ENCODE measurements at places on chromosomes 4 and X.
A peak's percentile ranks its signal among the peaks of the same experiment; 100 is the strongest.

GRCh38 chrX:153708415-153708814 lies 15.8 kb downstream of the BCAP31 start:
- no peak for DNase-seq

GRCh38 chrX:3638280-3638873 lies 75.1 kb downstream of the PRKX start:
- DNase-seq: no peak

GRCh38 chr4:180380733-180381132 lies 1862.5 kb upstream of the TENM3 start:
- no peak for DNase-seq

- peak; percentile 4 for DNase-seq
Measured at GRCh38 chrX:78931814-78932213, 13.4 kb upstream of the P2RY10 start.

DNA sequence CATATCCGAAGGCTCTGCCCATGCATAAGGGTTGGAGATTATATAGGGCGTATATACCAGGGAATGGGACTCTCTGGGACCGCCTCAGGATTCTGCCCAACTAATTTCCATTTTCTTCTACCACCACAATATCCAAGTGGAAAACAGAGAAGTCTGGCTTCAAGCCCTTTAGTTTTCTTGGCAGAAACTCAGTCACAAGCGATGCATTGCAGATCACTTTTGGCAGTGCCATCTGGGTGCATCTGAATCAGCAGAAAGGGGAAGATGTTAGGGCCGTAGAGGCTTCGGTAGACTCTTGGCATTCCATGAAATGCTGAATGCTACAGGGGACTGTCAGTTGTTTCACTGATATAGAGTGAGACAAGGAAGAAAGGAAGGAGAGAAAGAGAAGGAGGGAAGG lies 94.1 kb upstream of the FAM9B start:
- DNase-seq: no peak

DNA sequence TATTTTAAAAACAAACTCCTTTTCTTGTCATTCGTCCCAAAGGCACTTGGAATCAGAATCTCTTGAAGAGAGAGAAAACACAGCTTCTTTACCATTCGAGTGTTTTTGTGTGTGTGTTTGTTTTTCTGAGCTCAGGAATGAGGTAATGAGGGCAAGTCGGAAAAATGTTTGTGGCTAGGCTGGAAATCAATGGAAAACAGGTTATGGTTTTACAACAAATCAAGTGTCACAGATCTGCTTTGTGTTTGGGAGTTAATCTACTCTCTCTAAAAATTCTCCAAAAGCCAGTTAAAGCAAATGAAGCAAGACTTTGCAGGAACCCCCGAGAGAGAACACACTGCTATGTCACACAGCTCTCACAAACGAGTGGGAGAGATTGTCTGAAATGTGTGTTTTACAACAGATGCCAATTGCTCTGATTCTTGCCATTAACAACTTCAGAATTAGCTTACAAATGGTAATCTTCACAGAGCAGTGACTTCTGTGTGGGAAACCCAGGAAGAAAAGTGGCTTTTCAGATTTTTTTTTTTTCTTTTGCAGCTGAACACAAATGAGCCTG lies 264.1 kb downstream of the CBLL2 start:
- no peak for DNase-seq

DNA sequence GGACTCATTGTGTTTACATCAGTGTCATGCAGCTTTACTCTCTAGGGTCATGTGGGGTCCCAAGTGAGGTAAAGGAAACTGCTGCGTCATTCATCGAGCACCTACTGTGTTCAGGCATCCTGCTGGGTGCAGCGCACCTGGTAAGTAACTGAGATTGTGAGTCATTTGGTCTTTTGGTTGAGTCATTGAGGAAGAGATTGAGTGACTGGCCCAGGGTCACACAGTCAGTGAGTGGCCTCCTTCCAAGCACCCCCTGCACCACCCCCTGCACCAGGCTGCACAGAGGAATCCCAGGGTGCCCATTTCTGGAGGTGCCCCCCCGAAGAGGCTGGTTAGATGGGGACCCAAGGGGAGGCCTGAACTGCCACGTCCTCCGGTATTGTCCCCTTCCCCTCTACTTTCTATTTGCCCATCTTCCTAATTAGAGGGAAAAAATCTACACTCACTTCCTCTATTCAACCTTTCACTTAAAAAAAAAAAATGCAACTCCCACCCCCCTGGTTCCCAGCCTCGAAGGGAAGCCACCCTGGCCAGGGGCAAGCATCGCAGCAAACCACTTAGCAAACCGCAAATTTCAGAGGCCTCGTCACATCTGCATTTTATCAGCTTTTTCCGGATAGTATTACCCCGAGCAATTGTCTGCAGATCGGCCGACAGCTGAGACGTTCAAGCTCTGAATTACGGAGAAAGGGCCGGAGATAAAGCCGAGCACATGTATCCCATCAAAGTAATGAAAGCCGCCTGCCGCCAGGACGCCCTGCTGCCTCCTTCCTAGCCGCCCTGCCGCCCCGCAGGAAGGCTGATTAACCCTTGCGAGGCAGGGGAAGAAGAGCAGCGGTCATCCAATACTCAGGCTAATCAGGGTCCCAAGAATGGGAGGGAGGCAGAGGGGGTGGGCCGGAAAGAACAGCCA lies 96.3 kb upstream of the MSX1 start:
- DNase-seq: no peak

DNA sequence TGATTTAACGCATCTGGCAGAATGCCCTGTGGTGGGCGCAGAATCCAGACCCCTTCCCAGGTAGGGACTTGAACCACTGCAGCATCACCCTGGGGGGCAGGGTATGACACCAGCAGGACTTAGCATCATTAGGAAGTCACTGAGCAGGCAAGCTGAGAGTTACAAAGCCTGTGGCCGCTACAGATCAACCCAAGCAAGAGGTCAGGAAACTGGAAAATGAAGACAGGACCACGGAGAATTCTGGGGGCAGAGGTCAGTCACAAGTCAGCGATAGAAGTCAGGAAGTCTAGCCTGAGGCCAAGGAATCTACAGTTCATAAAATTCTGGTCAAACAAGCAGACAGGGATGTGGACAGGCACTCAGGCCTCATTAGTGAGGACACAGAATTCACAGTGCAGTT lies 108.4 kb downstream of the CHIC2 start:
- no peak for DNase-seq

DNA sequence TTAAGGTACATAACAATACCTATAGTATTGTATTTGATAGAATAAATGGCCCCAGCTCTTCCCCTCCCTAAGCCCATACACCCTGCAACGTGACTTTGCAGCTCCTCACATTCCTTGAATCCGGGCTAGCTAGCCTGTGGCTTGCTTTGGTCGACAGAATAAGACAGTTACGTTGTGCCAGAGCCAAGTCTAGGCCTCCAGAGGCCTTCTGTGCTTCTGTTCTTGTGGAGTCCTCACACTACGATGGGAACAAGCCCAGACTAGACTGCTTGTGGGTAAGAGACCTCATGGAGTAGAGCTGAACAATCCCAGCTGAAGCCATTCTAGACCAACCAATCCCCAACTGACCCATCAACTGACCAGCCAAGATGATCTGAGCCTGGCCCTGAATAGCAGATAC lies 102.4 kb upstream of the PLAC1 start:
- DNase-seq: no peak

DNA sequence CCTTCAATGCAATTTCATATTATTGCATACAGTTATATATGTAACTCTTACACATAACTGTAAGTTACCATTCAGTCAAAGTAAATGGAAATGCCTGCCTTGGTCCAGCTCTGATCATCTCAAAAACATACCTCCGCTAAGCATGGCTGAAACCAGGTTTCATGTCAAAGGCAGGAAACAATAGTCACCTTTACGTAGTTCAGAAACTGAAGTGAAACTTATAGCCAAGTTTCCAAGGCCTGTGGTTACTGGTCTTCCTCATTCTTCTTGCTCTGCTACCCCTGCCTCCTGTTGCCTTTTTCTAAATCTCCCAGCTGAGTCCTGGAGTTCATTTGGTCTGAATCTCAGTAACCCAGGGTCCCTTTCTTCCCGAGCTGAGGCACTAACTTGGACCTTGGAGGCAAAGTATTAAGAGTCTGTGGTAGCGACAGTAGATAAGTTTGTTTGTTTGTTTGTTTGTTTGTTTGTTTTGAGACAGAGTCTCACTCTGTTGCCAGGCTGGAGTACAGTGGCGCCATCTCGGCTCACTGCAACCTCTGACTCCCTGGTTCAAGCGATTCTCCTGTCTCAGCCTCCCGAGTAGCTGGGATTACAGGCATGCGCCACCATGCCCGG lies 30.8 kb downstream of the DAPP1 start:
- DNase-seq: no peak

GRCh38 chrX:48468247-48468671 lies 1.8 kb downstream of the SLC38A5 start:
- DNase-seq: no peak

DNA sequence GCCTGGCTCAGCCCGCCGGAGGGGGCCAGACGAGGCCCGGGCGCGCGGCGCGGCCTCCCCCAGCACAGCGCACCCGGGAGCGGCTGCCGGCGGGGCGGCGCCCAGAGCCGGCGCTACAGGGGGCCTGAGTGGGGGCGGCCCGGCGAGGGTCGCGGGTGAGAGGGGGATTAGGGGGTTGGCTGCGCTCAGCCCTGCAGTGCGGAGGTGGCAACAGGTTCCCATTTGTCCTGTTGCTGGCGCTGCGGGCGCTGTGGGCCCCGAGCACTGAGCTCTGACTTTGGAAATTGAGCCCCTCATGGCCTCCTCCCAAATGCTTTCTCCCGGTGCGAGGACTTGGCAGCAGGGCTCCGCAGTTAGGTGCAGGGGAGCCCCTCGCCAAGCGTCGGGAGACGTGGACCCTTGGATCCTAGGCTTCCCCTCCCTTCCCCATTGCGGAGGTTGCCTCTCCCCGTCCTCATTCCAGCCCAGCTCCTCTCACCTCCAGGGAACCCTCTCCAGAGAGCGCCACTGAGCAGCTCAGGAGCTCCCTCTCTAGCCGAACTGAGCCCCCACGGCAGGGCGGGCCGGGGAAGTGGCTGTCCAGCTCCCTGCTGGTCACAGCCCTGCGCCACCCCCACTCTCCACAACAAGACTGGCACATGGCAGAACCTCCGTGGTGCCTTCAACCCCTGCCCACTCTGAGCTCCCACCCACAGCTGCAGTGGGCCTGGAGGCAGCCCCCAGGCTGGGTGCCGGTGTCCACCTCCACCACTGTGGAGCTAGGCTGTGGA lies 2.5 kb upstream of the DUSP9 start:
- no peak for DNase-seq

GRCh38 chrX:104211187-104211586 lies 43.5 kb downstream of the ESX1 start:
- no peak for DNase-seq

GRCh38 chr4:137896221-137896737 lies 345.9 kb downstream of the SLC7A11 start:
- no peak for DNase-seq

DNA sequence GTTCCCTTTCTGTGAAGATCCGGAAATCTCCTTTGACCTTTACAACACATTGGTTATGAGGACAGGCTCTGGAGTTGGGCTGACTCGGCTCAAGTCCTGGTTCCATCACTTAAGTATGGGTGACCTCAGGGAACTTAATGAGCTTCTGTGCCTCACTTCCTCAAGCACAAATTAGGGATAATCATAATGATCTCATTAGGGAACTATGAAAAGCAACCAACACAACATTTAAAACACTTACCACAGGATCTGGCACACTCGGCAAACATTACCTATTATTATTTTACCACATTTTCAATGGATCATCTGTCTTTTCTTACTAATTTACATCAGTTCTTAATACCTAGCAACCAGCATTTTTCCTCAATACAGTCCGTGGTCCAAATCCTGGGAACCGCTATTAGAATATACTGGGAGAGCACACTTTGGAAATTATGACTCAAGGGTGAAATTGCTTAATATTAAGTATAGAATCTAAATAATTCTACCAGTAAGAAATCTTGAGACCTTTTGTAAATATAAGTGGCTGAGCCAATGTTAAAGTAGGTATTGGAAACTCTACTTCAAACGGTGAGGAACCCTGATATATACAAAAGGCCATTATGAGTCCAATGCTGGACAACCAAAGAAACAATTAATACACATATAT lies 19.6 kb downstream of the ADGRA3 start:
- no peak for DNase-seq

DNA sequence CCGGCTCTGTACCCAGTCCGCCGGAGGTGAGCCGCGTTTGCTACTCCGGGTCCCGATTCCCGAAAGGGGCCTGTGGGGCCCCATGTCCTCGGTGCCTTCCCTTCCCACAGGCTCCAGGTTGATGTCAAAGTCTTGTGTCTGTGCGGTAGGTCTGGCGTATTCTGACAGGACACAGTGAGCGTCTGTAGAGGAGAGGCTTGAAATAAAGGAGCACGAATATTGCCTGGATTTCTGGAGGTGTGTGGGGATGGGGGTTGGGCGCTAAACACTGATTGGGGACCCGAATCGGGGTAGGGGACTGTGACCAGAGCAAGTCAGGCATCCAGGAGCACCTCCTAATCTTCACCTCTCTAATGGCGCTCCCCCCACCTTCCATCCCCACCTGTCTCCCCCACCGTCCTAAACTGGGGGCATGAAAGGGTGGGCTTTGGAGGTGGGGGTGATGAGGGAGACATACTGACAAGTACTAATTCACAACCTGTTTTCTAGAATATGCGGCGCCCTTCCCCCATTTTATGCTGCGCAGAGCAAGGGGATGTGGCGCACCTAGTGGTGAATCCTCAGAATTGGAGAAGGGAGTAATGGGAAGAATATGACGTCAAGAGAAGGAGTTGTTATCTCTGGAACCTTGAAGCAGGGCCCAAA lies 855 bp downstream of the GPRASP2 start:
- peak; percentile 54 for DNase-seq

DNA sequence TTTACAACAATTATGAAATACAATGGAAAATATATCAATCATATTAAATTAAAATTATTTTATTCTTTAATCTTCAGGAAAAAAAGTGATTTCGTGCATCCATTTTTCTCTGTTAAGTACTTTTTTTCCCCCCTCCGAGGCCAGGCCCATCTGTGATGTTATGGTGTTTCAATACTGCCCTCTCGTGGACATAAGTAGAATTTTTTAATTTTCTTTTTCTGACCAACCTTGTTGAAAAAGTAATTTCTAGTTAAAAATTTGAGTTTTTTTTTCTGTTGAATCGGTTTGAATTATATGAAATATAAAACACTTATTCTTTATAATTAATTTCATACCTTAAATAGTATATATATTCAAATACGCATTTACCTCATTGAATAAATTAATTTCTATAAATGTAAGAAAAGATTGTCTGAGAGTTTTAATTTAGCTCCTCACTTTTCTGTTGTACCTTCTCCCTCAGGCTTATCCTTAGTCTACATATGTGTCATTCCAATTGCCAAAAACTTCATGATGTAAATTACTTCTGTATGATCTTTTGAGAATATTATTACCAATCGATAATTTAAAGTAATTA lies 175.8 kb upstream of the TECRL start:
- DNase-seq: no peak

GRCh38 chr4:82124365-82124764 lies 249.4 kb downstream of the HNRNPD start:
- no peak for DNase-seq

DNA sequence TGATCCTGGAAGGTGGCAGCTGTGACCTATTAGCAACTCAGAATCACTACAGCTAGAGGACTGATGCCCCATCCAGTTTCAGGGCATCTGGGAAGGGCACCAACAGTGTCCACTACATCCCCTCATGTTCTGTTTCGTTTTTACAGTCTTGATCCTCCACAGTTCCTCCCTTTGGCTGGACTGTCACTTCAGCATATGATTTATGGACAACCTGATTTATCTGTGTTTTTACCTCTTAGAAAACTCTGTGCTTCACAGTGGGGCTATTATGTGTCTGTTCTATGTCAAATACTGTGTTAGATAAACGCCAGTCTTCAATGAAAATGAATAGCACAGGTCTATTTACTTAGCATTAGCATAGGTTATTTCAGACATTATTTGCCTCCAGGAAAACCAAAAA lies 63.1 kb upstream of the GRPR start:
- no peak for DNase-seq

Data from right renal pelvis (tissue), 4 donors.